Stimulated activated CD4-positive, alpha-beta T cell treated with anti-CD3 and anti-CD28 coated beads, Interleukin-1b, Interleukin-23, amount 100 ng/mL, for 24 hours (primary cell): ENCODE measurements at places on chromosomes 1 and 21.

DNA sequence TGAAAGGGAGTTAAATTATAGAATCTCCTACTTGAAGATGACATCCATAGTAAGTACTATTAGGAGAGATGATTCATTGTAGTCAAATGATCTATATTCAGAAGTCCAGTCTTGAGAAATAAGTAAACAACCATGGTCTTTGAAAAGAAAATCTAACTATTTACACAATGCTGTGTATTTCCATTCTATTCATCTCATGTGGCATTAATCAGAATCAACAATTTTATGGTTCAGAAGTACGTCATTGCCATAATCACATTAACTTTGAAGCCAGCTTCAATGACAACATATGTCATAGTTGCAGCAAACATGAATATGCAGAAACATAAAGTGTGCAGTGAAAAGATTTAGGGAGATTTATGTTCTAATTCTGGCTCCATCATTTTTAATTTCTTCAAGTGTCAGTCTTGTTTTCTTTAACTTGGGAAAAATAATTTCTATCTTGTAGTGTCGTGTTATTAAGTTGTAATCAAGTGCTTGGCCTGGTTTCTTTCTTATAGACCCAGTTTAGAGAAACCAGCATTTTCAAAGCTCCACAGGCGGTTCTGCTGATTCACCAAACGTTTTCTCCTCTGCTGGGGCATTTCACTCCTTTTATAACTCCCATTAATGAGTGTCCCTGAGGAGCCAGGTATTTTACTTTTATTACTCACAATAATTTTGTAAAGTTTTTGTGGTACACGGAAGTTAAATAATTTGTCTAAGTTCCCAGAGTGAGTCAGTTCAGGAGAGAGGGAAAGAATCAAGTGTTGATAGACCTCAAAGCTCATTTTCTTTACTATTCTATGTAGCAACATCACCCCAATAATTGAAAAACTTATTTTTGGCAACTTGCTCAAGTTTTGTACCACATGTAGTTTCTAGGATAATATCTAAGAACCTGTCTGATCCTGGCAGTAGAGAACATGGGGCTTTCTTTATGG, 35.9 kb upstream of the PTGS2 start:
- DNase-seq, result no peak

DNA sequence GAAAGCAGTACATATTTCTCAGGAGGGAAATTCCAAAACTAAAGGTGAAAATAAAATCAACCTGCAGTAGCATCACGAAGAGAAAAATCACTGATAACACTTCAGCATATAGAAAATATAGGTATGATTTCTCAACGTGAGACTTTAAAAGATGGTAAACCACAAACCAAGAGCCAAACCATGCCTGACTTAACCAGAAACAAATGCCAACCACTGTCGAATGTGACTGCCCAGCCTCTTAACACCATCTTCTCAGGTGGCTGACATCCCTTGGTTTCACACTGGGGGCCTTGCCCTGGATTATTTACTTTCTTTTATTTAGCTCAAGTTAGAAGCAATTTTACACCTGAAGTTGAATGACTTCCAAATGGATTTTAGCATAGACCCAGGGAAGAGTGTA, 10.1 kb downstream of the HMGCS2 start:
- DNase-seq, result no peak

DNA sequence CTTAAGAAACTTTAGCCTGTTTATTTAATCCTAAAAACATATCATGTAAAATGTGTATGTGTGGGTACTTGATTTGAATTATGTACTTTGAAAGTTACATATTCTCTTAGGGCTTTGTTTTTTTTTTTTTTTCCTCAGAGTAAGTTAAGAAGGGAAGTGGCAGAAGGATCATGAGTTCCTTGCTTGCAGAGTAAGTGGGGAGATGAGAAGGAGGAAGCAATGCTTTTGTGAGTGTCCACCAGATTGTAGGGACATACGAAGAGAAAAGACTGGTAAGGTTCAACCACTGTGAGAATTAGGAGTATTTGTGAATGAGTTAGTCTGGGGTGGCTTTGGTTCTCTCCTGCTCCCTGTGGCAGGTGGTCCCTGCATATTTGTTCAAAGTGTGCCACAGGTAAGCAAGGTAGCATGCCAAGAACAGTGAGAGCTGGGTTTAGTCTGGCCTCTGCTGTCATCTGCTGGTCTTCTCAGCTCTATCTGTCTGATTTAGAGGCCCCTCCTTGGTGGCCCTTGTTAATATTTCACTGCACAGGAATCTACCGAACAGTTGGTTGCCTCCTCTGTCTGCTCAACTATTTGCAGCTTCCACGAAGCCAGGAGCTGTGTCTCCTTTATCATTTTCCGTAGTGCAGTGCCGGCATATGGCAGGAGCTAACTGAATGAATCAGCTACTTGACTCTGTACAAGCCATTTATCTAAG, 9.5 kb downstream of the DNM3 start:
- DNase-seq, result no peak

- DNase-seq, result no peak
Measured at GRCh38 chr1:179001451-179001850, 24.2 kb upstream of the FAM20B start.

DNA sequence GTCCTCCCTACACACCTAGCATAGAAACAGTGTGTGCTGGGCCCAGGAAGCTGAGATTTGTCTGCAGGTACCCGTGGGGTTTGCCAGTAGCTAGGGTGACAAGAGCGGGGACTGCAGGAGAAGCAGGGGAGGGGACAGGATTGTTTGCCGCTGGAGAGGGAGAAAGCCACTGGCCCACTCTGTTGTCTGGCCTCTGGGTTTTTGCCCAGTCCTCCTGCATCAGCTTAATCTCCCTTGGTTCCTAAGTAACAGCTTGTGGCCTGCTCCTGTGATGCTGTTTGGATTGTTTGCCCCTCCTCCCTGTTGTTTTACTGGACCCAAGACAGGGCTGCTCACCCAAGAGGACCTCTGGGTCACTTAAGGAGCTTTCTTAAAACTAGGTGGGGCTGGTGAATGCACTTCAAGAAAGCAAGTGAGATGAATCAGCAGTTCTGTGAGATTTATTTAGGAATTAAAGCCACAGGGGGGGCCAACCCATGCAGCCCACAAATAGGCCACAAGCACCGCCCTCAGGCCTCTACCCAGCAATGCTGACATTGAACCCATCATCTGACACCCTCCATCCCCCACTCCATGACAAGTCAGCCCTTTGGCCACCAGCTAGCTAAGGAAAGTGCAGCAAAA, 142.8 kb downstream of the ZZZ3 start:
- DNase-seq, result no peak

- DNase-seq, result no peak
Measured at GRCh38 chr1:21020151-21020550, 156.5 kb downstream of the EIF4G3 start.

- no peak for DNase-seq
Measured at GRCh38 chr21:40200126-40200525, 332.9 kb downstream of the PCP4 start.

- DNase-seq, result no peak
Measured at GRCh38 chr1:203342192-203342940, 8.6 kb downstream of the FMOD start.

GRCh38 chr1:48841461-48841860, 64.8 kb upstream of the BEND5 start:
- DNase-seq, result no peak

DNA sequence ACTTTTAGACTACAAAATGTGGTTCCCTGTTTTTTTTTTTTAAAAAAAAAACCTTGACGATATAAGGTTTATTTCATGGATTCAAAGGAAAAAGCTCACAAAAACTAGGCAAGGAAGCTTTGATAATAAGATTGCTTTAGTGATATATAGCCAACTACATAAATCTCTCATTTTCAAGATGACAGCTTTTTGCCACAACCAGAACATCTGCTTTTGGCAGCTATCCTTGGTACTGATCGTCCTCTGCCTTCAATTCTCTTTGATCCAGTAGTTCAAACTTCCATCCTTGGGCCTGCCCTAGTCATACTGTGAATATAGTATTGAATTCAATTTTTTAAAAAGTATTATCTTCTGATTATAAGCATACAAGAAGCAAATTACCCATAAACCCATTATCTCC, 72.9 kb upstream of the CD53 start:
- no peak for DNase-seq

DNA sequence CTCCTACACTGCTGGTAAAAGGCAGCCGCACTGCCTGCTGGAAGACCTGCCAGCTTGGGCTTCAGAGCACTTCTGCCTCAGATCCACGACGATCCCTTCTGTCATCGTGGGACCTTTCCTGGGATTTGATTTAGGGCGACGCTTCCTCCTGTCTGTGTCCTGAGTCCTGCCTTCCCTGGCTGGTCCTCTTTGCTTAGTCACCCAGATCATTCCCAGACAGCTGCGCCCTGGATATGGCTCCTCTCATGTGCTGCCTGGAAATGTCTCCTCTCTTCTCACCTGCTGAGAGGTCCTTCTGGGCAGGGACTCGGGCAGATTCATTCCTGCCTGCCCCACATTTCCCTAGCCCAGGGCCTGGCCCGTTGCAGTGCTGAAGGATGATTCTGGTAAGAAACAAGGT, 72.4 kb upstream of the POU3F1 start:
- DNase-seq, result no peak

- no peak for DNase-seq
Measured at GRCh38 chr21:15730484-15731242, 881 bp downstream of the USP25 start.

DNA sequence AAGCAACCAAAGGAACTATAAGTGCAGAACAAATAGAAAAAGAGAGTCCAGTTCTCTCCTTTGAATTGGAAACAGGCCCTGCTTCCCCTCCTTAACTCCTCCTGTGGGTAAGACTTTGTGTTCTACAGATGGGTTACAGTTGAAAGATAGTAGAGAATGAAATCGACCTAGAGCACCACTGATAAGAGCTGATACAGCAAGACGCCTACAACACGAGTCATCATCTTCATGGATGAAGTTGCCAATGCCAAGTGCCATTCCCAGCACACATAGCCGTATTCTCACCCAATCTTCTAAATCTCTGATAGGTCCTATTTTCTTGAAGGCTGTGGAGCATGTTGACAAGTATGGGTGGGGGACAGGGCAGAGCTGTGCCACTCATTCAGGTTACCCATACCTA, 99.8 kb upstream of the CAMK1G start:
- no peak for DNase-seq

DNA sequence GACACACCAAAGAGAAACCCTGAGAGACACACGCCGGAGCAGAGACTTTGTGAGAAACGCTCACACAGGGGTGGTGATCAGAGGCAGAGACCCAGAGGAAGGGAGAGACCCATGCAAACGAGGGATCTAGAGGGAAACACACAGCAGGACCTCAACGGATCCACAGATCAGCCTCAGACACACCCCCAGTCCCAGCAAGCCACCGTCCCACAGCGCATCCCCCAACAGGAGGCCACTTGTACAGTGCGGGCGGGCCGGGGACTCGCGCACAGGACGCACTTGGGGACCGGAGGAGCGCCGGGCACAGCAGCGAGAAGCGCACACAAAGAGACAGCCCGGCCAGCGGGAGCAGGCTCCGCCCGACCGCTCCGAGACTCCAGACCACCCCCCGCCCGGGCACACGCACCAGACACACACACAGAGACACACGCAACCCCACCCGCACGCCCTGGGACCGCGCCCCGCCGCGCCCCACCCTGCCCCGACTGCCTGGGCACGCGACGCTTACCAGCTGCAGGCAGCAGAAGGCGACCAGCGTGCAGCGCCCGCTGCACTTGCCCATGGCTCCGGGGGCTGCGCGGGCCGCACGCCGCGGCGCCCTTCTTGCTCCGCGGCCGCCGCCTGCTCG, 587 bp downstream of the NKAIN1 start:
- DNase-seq, result no peak

DNA sequence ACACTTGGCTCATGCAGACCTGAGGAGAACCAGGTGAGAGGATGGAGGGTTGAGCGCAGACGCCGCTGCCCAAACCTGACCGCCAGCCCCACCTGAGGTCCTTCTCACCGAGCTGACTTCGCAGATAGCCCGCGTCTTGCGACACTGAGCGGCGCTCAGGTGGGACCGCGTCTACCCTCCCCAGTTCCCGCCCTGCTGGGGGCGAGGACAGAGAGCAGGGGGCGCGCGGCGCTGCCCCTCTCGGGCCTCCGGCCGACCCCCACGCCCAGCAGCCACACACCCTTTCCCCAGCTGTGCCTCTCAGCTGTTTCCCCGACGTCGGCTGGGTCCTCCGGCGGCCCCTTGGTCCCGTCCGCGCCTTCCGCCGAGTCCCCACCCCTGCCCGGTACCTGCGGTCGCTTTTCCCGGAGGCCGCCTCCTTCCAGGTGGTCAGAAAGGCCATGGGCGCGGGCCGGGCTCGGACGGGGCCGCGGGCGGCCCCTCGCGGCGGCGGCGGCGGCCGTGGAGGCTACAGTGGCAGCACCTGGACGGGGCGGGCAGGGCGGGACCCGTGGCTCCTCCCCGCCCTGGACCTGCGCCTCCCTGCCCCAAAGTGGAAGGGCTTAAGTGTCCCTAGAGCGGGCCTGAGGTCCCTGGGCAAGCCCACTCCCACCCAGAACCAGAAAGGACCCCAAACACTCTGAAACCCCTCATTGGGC, 14.4 kb upstream of the TTC39A start:
- DNase-seq, result no peak

DNA sequence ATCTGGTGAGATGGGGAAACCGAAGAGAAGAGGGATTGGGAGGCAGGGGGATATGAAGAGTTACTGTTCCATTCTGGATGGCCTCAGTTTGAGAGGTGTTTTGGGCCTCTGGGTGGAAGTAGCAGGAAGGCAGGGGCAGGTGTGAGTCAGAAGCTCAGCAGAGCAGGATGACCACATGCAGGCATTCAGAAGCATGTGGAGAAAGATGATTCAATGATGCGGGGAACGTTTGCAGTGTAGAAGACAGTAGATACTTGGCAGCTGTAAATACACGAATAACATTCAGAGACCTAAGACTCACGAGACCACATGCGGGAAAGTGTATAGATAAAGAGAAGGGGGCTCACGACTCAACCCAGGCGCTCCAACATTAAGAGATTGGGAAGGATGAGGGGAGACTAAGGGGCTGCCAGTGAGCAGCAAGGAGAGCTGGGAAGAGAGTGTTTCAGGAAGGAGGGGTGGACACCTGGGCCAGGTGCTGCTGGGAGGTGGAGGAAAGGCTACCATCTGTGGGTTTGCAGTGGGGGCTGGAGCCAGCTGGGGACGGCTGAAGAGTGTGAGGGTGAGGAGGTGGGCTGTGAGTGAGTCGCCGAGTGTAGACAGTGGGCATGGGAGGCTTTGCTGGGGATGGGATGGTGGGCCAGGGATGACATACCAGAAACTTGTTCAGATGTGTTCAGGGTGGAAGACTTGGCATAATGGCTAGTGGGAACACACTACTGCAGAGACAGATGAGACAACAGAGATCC, 5.8 kb upstream of the EPS8L3 start:
- DNase-seq, result no peak

DNA sequence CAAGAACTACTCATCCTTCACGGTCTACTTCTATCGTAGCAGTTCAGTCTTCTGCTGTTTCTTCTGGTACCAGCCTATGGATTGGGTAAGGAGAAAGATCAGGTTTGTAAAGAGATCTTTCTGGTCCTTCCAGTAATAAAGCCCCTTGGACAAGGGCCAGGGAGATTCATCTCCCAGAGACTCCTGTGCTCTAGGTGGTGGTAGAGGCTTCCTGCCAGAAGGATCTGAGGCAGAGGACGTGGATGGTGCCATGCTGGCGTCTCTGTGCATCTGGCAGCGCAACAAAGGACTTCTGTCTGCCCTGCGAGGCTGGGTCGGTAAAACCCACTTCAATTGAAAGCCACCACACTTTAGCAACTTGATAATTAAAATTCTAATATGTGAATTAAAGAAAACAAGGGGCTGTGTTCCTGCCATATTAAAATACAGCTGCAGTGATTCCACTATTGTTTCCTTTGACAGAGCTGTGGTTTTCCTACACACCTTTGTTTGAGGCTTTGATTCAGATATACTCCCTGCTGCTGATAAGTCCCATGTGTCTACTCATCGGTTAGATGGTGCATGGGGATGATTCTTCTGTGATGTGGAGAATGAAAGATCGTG, 73.6 kb downstream of the ROR1 start:
- DNase-seq, result no peak

- no peak for DNase-seq
Measured at GRCh38 chr1:178864326-178864725, 6.6 kb downstream of the ANGPTL1 start.
